ENCODE measurements at places on chromosomes 2 and 18.
A peak's percentile ranks its signal among the peaks of the same experiment; 100 is the strongest.

DNA sequence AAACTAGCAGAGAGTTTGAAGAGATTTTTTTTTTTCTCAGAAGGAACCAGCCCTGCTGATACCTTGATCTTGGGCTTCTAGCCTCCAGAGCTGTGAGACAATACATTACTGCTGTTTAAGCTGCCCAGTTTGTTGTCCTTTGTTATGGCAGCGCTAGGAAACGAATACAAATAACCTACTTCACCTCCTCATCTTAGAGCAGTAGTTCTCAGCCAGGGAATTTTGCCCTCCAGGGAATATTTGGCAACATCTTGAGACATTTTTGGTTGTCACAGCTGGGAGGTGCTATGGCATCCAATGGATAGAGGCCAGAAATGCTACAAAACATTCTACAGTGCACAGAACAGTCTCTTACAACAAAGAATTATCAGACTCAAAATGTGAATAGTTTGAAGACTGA, 43.9 kb upstream of the BCL11A start:
- DNase-seq: no peak

- DNase-seq: no peak
Observed at GRCh38 chr2:143530758-143531157, 401.5 kb downstream of the ARHGAP15 start.

DNA sequence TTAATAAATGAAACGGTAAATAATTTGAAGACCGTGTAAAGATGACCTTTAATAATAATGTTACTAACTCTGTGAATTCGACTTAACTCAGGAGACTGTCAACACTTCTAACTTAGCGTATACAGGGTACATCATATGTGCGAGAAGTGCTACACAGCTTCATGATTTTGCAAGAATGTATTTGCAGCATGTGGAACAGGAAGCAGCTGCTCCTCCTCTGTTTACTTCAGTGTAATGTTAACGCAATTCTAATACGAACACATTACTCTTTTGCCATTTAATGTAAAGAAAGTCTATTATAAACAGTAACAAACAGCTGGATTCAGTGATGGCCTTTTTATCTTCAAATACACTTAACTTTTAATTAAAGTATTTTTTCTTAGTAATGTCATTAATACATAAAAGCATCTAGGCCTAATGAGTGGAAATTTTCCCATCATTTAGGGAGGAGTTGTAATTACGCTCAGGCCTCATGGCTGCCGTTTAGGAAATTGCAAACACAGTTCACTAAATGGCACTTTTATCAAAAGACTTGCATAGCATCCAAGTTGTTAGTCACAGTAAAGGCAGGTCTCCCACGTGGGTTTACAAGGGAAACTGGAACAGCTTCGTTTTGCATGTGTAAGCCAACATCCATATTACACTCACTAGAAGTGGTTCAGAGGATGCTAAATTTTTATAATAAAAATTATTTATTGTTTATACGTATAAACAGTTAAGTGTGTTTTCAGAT, 635.7 kb downstream of the FBXO15 start:
- no peak for DNase-seq

- DNase-seq: no peak
Observed at GRCh38 chr18:23519734-23520133, 16.4 kb downstream of the RMC1 start.

GRCh38 chr18:22171258-22172119, 2.1 kb downstream of the GATA6 start:
- DNase-seq: no peak

GRCh38 chr2:162030363-162031190, 43.4 kb downstream of the DPP4 start:
- no peak for DNase-seq

DNA sequence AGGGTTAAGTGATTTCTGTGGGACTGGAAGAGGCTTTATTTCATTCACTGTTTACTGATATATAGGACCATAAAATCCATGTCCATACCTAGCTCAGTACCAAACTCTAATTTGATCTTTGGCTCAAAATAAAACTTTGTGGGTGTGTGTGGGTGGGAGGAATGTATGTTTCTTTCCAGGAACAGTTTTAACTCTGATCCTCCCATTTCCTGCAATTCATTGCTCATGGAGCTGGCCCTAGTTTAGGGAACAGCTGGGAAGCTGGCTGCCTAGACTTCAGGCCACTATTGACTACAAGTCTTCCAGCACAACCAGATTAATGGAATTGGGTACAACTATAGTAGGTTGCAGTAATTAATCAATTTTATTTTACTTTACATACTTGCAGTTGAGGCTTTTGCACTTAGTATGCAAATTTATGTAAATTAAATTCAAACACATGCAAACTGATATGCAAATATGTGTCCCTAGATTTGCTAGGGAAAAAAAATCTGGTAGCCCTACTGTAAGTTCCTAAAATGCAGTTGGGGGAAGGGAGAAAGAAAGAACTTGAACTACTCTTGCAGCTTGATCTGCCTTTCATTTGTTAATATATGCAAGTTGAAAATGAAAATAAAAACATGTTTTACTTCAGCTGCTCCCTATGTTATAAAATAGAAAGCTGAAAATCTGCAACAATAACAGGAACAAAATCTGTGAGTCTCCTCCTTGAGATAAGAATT, 1070.3 kb upstream of the CELF4 start:
- no peak for DNase-seq

DNA sequence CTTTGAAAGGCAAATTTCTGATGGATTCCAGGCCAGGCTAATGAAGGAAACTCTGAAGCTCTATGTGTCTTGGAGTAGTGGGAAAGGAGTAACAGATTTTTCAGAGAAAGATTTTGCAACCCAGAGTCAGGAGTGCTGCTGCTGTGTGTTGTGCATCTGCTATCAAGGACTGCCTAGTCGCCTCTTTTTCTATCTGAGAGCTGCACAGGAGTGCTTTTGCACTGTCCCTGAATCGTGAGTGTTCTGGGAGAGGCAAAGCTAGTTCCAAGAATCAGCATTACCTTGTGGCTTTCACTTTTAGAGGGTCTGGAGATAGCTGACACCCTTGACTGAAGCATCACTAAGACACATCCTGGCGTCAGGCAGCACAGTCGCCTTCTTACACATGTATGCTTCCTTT, 336.4 kb downstream of the PARD3B start:
- peak; percentile 38 for DNase-seq

GRCh38 chr2:207044379-207045362, 105.4 kb downstream of the CPO start:
- DNase-seq: no peak

DNA sequence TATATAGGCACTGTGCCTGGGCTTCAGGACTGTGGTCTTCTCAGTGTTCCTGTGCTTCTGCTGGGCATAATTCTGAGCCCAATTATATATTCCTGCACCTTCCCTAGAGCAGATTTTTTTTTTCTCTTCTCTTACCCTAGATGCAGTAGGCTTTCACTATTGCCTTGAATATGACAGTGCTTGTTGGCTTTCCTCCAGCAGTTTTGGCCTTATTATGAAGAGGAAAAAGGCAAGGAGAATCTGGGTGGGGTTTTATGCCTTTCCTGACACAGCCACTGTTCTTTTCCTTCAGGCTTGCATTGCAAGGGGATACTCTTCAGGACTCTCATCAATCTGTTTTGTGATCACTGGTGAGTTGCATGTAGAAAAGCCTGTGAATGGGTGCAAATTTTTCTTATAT, 221.9 kb upstream of the CELF4 start:
- DNase-seq: no peak

- DNase-seq: no peak
Observed at GRCh38 chr2:51410331-51410730, 378.4 kb upstream of the NRXN1 start.

GRCh38 chr18:79579807-79580497, 99.7 kb upstream of the CTDP1 start:
- no peak for DNase-seq

- no peak for DNase-seq
Observed at GRCh38 chr2:239688122-239688681, 287.4 kb upstream of the HDAC4 start.

- no peak for DNase-seq
Observed at GRCh38 chr18:67411116-67411515, 105.4 kb downstream of the DSEL start.

GRCh38 chr2:45904946-45905631, 253.6 kb downstream of the PRKCE start:
- no peak for DNase-seq

DNA sequence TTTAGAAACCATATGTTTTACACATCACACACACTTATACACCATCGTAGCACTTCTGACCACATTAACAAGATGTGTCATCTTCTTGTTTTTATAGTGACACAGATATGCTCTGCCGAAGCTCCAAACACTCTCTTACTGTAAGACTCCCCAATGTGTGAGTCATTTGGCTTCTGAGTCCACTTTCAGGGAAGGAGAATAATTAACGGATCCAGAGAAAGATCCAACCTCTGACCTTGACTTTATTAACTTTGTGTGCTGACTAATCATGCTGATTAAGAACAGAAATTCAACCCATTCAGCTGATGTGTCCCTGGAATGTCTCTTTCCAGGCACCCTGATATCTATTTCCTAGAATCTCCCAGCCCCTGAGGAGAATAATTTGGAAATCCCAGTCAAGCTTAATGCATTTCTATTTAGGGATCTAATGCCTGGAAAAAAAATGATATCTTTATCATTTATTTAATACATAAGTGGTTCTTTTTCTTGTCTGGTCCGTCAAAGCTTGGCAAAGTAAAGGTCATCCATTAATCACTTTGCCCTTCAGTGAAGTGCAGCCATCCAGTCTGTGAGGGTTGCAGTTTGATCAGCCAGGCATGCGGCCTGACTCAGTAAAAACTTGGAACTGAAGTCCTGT, 615.8 kb upstream of the SYT4 start:
- DNase-seq: no peak

- DNase-seq: no peak
Observed at GRCh38 chr2:74001121-74001520, 16.4 kb downstream of the TET3 start.

- DNase-seq: no peak
Observed at GRCh38 chr18:77068321-77069312, 64.0 kb downstream of the MBP start.

DNA sequence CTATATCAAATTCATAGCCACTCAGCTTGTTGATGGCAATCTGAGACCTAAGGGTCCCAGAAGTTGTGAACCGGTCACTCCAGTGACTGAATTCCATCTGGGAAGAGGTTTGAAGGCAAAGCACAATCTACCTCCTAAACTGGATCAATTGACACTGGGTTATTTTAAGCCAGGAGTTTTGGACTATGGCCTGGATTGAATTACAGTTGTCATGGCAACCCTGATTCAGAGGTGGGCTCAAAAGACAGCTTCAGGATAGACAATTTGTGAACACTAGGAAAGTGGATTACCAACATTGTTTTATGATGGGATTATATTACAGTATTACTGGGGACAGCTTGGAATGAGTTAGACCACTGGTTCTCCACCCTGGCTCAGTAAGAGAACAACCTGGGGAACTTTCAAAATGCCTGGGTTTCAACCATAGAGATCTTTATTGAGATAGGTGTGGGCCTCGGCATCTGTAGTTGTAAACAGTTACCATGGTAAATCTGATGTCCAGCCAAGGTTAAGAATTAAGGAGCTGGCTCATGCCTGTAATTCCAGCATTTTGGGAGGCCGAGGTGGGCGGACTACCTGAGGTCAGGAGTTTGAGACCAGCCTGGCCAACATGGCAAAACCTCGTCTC, 58.8 kb downstream of the MFSD6 start:
- peak; percentile 69 for DNase-seq

GRCh38 chr2:27799646-27800010, 28.1 kb downstream of the MRPL33 start:
- no peak for DNase-seq

- no peak for DNase-seq
Observed at GRCh38 chr2:222298311-222299150, at the start of gene PAX3. TSS of gene PAX3 (minus strand) at chr2:222298998. CDS start at chr2:222298615, 383 bp downstream.

DNA sequence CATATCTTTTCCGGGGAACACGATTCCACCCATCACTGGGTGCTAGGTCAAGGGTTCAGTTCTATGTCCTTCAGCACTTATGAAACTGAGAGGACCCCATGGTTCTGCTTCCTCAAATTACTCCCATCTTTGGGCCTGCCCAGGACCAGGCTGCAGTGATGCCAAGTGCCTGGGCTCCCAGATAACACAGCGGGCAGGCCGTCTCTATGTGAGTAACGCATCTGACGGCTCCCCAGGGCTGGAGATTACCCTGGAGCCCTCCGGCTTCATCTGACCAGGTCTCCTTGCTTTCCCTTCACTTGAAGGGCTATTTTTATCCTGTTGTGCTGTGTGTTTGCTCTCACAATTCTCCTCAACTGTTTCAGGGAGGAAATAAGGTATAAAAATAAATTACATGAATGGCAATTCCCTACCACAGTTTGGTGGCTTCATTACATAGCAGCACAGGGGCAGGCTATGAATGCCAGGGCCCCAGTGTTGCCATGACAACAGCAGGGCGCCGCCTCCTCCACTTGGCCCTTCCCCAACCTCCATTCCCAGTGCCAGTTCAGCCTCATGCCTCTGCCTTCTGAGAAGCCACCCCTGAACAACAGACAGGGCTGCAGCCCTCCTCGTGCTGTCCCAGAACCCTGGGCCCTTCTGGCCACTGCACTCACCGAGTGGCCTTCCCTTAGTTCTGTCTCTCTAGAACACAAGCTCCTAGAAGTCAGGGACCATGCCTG, 25.4 kb upstream of the TMEM131 start:
- no peak for DNase-seq

DNA sequence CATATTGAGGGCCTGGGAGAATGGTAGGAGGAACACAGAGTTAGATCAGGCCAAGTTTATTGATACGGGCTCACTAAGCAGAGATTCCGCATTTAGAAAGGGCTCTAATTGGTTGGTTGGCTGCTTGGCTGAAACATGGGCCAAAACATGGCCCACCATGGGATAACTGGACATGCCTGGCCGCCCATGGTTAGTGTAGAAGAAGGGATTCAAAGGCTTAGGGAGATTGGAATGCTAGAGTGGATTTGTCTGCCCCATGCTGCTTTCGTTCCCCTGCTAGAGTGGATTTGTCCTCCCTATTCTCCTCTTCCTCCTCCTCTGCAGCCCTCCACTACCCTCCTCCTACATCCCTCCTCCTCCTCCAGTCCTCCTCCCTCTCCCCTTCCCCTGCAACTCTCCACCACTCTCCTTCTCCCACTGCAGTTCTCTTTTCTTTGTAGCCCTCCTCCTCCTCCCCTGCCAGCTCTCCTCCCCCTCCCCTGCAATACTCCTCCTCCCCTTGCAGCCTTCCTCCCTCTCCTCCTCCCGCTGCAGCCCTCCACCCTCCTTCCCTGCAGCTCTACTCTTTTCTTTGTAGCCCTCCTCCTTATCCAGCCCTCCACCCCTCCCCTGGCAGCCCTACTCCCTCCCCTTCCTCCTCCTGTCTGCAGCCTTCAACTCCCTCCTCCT, 17.2 kb downstream of the BOK start:
- no peak for DNase-seq

- no peak for DNase-seq
Observed at GRCh38 chr18:78818961-78819360, 160.7 kb upstream of the SALL3 start.

Data from SK-N-DZ (cell line).